ENCODE measurements at places on chromosomes 5 and 9.
A peak's percentile ranks its signal among the peaks of the same experiment; 100 is the strongest.

GRCh38 chr9:98774746-98775145 is 21.6 kb downstream of the ANKS6 start:
- DNase-seq: peak; percentile 19

GRCh38 chr5:27252911-27253310 is 214.5 kb upstream of the CDH9 start:
- DNase-seq: no peak

DNA sequence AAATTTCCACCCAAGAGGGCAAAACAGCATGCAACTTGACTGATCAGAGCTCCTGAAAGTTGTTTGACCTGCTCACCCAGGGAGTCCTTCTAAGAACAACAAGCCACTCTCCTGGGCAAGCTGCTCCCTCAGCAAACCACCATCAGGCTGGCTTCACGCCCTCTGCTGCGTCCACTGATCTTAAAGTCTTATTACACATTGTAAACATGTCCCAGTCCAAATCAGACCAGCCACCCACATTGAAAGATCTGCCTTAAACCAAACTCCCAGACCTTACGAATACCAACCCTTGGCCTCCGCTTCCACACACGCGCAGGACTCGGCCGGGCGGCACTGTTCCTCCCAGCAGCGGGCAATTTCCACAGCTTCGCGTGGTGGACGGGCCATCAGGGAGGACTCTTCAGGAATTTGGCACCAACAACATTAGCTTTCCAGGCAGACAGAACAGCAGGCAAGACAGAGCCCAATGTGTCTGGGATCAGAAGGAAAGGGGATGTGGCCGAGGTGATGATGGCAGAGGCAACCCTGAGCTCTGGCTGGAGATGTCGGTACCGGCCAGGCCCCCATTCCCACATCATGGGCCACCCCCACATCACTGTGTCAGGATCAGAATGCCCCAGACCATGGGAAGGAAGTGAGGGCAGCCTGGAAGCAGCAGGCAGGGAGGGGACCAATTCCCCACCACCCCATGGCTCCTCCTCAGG is 56.8 kb downstream of the SEMA4D start:
- DNase-seq: no peak

GRCh38 chr5:149402291-149402690 is 23.2 kb upstream of the IL17B start:
- no peak for DNase-seq

GRCh38 chr9:110996436-110997220 is 41.6 kb downstream of the LPAR1 start:
- peak; percentile 90 for DNase-seq

DNA sequence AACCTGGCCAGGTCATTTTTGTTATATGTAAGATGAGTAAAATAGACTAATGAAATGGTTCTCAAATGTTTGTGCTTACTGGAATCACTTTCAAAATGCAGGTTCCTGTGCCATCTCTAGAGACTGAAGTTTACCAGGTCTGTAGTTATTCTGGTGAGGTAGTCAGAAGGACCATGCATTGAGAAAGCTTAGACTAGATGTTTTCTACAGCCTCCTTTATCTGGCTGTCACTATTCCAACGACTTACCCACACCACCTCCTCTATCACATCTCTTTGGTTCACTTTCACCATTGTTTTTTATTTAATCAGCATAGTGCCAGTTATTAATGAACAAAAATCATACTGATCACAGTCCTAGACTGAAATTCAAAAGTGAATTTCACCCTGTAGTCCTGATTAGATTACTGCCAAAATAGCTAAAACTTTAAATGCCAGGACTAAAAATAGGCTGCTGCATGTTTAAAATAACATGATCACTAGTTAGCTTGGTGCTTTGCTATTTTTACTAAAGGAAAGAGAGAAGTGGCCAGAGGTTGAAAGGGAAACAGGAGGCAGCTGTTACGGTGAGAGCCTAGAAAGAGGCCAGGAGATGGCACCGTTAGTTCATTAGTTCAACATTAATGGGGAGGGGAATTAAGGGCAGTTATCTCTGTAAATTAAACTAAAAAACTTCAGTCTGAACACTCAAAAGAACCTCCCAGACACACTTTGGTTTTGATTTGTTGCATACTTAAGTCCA is 13.9 kb upstream of the FNIP1 start:
- peak; percentile 20 for DNase-seq

DNA sequence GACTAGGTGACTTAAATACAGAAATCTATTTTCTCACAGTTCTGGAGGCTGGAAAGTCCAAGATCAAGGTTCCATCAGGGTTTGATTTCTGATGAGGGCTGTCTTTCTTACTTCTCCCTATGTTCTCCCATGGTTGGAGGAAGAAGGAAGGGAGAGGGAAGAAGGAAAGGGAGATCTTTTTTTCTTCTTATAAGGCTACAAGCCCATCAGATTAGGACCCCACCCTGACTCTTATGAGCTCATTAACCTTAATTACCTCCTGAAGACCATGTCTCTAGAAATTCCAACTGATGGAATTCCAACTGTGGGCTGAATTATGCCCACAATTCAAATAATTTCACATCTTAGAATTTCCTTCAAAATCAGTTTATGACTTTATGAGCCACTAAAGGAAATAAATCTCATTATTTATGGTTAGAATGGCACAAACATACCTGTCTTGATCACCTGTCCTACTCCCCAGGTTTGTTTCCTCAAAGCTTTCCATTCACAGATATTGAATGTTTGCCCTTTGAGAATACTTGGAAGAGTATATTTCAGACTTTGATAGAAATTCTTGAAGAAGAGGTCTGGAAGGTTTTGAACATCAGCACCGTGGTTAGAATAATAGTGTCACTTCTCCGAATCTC is 7.6 kb downstream of the PPWD1 start:
- DNase-seq: no peak

DNA sequence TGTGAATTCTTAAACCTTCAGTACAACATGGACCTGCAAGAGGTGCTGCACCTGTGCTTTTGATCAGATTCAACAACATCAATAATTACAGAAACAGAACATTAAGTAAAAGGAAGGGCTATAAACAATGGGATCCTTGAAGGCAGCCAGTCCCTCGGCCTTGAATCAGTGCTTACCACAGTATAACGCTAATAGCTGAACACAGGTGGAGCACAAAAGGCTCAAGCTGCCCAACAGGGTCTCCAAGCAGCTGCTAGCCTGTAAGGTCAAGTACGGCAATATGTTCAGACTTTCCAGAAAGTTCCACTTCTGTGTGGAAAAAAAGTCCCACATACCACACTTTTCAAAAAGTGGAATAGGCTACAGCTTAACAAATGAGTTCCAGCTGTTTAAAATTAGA is 61.9 kb upstream of the ITGA1 start:
- no peak for DNase-seq

- DNase-seq: no peak
These were observed 43.0 kb downstream of the FSTL4 start for GRCh38 chr5:133569347-133569746.

DNA sequence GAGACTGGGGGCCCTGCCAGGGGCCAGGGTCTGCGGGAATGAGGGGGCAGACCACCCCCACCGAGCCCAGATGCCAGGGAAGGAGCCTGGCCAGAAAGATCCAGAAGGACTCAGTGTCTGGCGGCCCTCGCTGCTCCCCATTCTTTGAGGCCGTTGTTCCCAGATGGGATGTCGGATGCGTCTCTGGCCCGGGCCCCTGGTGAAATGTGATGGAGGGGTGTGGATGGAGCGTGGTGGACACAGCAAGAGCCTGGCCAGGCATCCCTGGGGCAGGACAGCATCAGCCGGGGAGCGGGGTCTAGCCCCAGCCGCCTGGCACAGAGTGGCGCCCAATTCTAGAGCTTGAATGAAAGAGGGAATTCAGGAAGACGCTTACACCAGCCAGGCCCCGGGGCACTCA is 46.2 kb upstream of the NKD2 start:
- DNase-seq: no peak

- no peak for DNase-seq
These were observed 4.6 kb upstream of the CERCAM start for GRCh38 chr9:128416014-128416413.

- DNase-seq: no peak
These were observed 51.7 kb upstream of the FCN1 start for GRCh38 chr9:134969156-134970045.

- DNase-seq: no peak
These were observed 4.8 kb downstream of the ALDH1A1 start for GRCh38 chr9:72947984-72948465.

- DNase-seq: no peak
These were observed 1.9 kb downstream of the PCSK5 start for GRCh38 chr9:75892216-75892911.

DNA sequence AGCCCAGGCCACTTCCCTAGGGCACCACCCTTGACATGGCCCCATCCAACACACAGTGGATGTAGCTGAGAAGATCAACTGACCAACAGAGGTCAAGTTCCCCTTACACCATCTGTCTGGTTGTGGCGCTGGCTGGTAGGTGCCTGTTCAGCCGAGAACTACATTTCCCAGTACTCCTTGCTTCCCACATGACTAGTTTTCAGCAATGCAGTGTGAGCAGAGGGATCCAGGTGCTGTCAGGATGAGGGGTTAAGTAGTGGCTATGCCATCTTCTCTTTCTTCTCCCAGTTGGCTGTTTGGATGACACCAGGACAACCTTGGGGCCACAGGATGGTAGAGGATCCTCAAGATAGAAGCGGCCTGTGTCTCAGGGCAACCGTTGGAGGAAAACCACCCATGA is 48.6 kb upstream of the SH3PXD2B start:
- DNase-seq: no peak

DNA sequence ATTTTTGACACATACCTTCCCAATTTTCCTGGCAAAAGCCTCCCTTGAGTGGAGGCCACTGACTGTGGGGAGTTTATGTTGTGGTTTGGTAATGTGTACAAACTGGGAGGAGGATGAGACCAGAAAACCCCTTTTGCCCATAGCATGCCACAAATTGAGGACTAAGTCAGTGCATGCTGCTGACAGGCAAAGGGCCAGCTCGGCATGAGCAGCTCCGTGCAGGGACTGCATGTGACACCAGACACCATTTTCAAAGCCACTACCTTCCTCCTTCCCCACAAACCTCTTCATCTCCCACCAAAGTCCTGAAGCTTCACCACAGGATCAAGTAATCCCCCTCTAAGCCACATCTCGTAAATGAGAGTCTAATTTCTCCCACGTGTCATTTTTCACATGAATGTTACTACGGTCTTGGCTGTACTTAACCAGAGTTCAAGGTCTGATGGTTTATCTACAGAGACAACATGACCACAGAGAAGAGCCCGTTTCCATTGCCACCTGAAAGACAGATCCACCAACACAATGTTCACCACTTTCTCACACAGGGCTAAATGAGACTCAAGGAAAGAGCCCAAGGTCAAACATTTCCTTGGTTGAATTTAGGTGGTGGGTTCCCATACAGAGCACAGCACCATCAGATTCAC is 106.5 kb downstream of the NFIB start:
- DNase-seq: no peak

DNA sequence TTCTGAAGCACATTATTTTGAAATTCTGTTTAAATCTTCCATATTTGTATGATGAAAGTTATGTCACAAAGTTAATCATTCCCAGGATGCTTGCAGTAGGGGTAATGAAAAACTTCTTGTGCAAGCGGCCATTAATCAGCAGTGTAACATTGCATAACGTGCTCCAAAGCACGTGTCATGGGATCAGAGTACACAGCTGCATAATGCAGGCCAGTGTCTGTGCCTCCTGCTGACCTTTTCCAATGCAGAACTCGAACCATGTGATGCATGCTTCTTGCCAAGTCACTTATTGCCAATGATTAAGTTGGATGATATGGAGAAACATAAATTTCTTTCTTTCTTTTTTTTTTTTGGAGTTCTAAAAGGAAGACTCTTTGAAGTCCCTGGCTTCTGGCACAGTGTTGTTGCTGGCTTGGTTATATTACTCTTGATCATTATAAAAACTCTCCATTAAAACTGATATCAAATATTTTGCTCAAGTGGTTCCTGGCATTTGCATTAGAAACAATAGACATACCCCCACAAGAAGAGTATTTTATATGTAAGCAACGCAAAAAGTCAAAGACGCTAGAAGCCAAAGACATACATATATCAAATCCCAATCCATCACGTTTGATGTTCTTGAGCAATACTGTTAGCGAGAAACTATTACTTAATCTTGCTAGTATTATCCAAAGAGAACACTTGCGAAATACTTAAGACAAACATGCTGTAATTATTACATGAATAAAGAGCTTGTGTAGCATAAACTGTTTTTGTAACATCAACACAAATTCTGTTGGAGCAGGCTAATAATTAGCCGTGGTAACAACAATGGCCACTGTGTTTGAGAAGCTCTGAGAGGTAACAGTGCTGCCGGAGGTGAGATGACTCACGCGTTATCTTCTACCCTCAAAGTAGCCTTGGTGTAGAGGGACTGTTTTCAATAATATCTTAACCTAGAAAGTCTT is 164.2 kb downstream of the AUH start:
- peak; percentile 95 for DNase-seq

DNA sequence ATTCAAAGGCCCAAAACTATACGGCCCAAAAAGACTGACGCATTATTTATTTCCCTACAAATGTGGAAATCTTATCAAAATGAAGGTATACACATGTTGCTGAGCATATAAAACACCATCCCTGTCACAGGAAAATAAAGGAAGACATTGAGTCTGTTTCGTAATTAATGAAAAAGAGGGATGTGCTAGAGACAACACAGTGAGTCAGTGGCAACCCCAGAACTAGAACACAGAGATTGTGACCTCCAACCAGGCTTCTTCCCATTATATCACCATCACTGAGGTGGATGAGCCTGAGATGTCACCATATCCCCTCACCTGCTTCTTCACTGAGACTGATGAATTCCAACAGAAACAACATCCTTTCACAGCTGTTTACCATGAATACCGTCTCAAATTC is 3.8 kb downstream of the NDUFA8 start:
- no peak for DNase-seq

DNA sequence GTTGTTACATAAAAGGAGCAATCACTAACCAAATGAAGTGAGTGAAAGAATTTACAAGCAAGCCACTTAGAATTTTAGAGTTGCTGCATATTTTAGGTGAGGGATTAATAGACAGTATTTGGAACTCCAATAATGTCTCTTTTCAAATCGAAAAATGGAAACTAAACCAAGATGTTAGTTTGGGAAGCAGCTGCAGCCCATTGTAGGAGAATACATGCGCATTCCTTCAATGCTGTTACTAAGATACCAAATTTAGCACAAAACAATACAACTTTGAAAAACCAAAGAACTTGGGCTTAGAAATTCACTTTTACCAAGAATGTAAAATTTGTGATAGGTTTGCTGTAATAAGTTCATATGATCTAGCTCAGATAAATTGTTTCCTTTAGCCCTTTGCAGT is 411.8 kb upstream of the CDH6 start:
- DNase-seq: no peak

DNA sequence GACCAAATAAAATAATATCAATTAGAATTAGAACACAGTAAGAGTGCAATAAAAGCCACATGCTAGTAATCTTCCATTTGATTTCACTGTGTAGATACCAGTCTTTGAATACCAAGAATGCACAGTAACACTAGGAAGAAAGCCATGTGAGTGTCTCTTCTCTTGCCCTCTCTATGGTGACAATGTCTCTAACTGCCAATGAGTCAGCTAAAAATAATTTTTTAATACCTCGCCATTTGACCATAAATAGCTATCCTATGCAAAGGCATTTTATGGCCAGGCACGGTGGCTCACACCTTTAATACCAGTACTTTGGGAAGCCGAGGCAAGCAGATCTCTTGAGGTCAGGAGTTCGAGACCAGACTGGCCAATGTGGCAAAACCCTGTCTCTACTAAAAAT is 30.6 kb downstream of the EDIL3 start:
- no peak for DNase-seq

- DNase-seq: no peak
These were observed 20.0 kb downstream of the SURF6 start for GRCh38 chr9:133315997-133316396.
